CD8-positive, alpha-beta T cell (primary cell): ENCODE measurements at places on chromosomes 2 and 18. TPM values are rescaled to one million over a fixed set of nuclear protein-coding genes. Genes with fewer than 3 reads are reported as not detected.

Gene RABL2A
- total RNA-seq = 13.9 TPM

Gene NYAP2
- total RNA-seq = not detected

Gene CAPN14
- total RNA-seq = 0.14 TPM

Gene CIDEA
- total RNA-seq = not detected

Gene GAREM1
- 0.16 TPM for total RNA-seq

Gene DPYSL5
- total RNA-seq = not detected

Gene COL4A4
- not detected for total RNA-seq

Gene CTAGE1
- total RNA-seq = not detected

Gene ST8SIA3
- total RNA-seq = not detected

Gene GALNT5
- not detected for total RNA-seq

Gene SFTPB
- not detected for total RNA-seq

Gene HAAO
- not detected for total RNA-seq

Gene CCL20
- 2.4 TPM for total RNA-seq

Gene C1QL2
- not detected for total RNA-seq

DNA sequence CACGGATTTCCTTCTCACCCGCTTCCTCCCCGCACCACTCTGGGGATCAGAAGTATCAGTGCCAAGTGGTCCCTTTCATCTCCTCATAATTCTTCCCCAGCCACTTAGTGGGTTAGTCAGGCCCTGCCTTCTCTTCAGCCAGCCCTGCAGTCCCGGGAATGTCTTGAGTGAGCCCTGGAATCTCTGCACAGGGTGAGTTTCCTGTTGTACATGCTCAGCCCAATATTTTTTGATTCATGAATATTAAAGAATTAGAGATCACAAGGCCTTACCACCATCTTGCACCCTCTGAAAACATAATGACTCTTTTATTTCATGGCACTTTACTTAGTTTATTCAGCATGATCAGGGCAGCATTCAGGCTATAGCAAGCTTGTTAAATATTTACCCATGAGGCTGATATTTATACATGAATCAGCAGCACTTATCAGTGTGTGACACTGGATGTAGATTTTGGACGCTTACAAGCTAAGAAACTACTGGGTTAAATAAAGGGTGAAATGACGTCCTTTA, 159.4 kb upstream of the FOSL2 start:
- DNase-seq = no peak

DNA sequence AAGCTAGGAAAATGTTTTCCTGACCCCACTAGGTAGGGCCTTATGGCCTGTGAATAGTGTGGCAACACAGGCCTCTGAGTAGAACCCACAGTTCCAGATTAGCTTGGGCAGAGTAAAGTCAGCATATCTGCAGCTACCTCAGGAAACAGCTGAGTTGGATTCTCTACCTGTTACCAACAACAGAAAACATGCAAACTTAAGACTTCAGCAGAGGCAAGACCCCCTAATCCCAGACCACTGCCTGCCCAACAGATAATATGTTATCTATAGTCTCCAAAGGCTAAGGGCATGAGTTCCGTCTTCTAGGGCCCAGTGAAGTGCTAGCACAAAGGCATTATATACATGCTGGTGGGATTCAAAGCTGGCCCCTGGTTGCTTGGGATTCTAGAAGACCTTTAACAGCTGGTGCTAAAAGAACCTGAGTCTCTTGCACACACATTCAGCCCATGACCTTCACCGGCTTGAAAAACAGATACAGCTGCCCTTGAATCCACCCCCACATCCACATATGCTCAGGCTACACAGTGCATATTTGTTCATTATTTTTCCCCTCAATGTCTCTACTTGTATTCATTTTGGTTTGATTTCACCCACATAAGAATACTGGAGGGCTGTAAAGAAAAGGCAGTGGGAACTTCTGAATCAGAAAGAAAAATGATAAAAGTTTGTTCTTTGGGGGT, 13.5 kb upstream of the UBXN4 start:
- DNase-seq = no peak

GRCh38 chr2:142973822-142974207, 96.4 kb downstream of the KYNU start:
- DNase-seq = no peak

DNA sequence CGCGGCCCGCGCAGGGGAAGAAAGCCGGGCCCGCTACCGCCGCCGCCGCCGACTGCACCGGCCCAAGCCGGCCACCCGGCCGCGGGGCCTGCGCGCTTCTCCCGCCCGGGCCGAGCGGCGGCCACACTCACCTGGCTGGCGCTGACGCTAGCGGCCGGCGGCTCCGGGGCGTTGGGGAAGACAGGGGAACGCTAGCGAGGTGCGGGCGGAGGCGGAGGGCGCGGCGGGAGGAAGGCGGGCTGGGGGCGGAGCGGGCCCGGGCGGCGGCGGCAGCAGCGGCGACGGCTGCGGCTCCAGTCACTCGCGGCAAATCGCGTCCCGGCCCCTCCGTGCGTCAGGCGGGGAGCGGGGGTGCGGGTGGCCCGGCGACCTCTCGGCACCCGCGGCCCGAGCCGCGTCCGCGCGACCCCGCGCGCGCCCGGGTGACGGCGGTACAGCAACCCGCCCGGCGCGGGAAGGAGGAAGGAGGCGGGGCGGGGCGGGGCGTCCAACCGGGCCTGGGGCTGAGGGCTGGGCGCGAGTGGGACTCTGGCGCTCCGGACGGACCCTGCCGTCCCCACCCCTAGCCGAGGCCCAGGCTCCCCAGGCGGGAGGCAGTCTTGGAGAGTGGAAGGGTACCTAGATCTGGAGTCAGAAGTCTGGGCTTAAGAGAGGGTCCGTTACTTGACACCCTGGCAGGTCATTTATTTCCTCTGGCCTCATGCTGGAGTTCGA, at the start of gene SESTD1:
Gene SESTD1 (minus strand): TSS at position 465 of the 714 bp plus-strand sequence. CDS start 72,991 bp downstream, outside the sequence.
- peak; percentile 64 for DNase-seq

GRCh38 chr2:17853799-17854198, 24.7 kb upstream of the KCNS3 start:
- no peak for DNase-seq

DNA sequence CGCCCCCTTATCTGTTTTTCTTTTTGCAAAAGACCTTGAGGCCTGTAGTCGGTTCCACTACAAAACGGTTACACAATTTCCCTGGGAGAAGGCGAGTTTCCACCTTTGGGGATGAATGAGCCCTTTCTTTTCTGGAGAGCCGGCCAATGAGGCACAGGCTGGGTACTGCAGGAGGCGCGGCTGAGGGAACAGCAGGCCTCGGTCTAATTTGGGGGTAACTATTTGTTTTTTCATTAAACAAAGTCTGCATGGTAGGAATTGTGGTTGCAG, 129.2 kb downstream of the MYCN start:
- no peak for DNase-seq

GRCh38 chr2:126512026-126512425, 143.9 kb upstream of the GYPC start:
- DNase-seq = no peak

GRCh38 chr2:21032338-21033236, 11.3 kb downstream of the APOB start:
- no peak for DNase-seq

DNA sequence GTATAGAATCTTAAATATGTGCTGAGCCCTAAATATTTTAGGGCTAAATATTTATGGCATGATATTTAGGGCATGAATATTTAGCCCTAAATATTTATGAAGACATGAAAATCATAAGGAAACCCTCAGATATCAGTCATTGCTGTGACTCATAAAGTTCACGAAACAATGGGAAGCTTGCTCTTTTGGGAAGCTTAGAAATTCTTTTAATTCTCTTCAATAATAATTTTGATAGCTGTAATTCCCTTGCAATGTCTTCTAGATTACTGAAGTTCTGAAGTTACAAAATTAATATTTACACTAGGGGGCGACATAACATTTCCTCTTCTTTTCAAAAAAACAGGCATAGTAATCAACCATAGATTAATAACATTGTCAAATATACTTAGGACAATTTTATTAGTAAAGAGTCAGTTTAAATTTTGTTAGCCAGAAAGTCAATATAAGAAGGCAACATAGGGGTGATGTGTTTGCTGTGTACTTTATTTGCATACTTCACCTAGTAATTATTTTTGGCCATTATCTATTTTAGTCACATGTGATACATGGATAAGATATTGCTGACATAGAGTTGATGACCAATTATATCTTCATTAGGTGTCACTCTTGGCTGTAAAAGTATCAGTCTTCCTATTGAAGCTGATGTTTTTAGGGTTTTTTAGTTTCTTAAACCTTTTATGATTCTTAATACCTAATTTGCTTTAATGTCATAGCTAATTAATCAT, 13.2 kb downstream of the ZNF804A start:
- DNase-seq = no peak

DNA sequence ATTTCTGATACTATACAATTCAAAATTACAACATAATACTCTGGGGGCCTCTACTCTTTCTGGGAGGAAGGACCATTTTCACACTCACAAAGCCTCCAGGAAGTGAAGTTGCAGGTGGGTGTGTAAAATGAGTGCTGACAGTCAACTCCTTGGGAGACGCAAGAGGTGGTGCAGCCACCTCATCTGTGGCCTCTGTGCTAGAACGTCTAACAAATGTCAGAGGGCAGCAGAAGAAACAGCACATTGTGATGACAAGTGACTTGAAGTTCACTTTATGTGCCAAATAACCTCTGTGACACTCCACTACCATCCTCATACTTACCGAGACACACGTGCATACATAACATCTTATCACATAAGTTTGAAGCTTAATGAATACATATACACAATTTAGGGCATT, 10.2 kb downstream of the RNF103 start:
- no peak for DNase-seq

- DNase-seq = peak; percentile 79
These were observed 1.7 kb downstream of the CXCR4 start for GRCh38 chr2:136116151-136116812.

DNA sequence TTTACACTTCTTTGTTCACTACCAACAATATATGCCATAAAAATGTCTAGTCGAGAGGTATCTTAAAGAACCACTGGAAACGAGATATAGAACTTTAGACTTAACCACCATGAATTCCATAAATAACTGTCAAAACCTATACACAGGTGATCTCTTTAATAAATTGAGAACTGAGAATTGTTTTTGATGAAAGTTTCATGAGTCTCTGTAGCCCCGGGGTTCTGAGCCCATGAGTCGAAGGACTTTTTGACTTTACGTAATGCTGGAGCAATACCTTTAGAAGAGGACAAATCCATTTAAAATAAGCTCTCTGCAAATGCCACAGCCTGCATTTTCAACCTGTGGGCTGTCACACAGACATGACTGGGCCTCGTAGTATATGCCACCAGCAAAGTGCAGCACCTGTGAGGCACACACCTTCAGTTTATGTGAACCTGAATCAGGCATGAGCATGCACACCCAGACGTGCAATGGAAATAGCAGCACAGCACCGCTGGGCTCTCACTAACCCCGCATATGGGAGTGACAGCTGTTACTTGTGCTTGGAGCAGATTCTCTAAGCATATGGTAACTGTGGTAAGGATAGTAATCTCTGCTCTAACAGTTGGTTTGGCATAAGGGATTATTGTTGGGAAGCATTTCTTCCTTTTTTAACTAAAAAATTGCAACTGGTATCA, 383.2 kb downstream of the SOCS6 start:
- peak; percentile 43 for DNase-seq

GRCh38 chr18:79477711-79478483, 82.2 kb downstream of the NFATC1 start:
- DNase-seq = no peak

GRCh38 chr2:201234663-201235135, 25.6 kb upstream of the CASP8 start:
- DNase-seq = no peak

- DNase-seq = peak; percentile 11
These were observed 11.9 kb downstream of the GAL3ST2 start for GRCh38 chr2:241788572-241788971.

DNA sequence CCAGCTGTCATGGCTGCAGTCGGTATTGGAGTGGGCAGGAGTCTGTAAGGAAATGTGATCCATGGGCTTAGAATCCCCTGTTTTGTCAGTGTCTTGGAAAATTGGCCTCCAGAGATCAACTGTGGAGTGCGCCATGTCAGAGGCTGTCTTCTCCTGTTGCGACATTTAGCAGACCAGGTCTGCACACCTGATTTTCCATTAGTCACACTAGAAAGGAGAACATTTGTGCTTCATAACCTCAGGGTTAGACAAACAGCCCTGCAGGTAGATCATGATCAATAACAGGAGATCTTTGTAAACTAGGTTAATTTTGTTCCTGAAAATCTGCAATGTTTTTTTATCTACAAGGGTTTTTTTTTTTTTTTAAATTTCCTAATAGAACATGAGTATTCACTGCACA, 28.0 kb downstream of the LDLRAD4 start:
- no peak for DNase-seq

DNA sequence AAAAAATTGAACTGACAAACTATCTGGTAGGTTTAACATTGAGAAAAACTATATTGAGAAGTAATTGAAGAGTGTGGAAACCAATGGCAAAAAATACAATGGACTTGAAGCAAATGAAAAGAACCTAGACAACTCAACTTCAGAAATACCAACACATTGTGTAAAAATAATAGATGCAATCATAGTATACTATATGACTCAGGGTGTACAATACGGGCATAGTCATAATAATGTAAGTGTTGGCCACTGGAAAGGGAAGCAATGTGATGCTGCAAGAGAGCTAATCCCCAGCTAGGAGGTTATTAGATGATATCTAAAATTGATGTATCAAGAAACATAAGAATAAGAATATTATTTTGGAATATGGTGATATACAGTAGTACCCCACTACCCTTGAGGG, 45.3 kb downstream of the SMAD7 start:
- no peak for DNase-seq

GRCh38 chr2:49928551-49928950, 774.2 kb upstream of the FSHR start:
- DNase-seq = no peak

- no peak for DNase-seq
These were observed 32.7 kb upstream of the ASPRV1 start for GRCh38 chr2:69994166-69994565.

DNA sequence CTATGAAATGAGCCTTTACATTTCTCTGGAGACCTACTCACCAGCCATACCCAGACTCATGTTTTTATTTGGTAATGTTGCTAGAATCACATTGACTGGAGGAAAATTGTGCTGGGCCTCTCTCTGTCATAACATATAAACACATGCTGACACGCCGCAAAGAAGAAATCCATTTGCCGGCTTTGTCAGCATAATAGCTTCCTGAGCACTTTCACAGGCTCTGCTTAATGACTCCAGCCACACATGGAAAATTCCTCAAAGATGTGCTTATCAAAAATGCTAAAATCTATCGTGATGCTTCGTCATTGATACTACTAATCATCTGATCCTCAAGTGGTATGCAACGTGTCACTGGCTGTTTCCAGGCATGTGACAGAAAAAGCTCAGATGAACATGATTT, 63.1 kb downstream of the RND3 start:
- no peak for DNase-seq

GRCh38 chr2:144181001-144181400, 338.9 kb downstream of the ZEB2 start:
- no peak for DNase-seq
